ENCODE measurements at places on chromosomes 5 and 9. TPM values are rescaled to one million over a fixed set of nuclear protein-coding genes. Genes with fewer than 3 reads are reported as not detected.

GRCh38 chr5:116778032-116778431 is 203.4 kb upstream of the SEMA6A start:
- no peak for DNase-seq

DNA sequence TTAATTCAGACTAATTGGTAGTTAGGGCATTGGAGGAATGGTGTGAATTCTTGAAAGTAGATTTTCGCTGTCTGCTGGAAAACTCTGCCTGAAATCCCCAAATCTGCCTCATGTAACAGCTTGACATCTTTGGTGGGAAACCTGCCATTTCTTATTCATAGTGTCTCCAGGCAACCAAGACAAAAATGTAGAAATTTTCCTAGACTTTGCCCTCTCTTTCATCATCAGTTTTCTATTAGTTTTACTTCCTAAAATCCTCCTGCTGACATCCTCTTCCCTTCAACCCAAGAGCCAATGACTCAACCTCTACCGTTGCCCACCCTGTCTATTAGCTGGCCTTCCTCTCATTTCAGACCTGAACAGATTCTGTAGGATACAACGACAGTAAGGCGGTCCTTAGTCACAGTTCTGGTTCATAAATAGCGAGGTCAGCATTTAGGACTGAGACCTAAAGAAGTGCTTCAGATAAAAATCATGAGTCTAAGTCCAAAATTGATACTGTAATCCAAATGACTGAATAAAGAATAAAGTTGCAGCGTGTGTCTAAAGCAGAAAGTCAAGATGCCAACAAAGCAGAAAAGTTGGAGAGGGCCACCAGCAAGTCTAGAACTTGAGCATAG is 133.9 kb downstream of the MUSK start:
- DNase-seq: no peak

- DNase-seq: no peak
Observed at GRCh38 chr5:168151041-168151440, 140.4 kb upstream of the WWC1 start.

GRCh38 chr9:77099388-77099787 is 77.9 kb upstream of the VPS13A start:
- DNase-seq: no peak

DNA sequence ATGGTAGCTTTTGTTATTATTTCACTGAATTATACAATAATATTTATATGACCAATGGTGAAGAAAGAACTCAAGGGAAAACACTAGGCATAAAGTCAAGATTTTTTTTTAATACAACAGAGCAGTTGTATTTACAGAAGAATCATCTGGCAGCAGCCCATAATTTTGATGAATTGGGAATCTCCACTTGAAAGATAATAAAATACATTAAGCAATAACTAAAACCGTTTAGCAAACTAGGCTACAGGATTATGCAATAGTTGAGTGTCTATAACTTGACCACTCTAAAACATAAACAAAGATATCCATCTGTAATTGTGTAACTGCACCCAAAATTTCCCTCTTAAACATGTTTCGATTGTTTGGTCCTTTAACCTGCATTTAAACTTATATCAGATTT is 80.8 kb downstream of the SNCAIP start:
- no peak for DNase-seq

DNA sequence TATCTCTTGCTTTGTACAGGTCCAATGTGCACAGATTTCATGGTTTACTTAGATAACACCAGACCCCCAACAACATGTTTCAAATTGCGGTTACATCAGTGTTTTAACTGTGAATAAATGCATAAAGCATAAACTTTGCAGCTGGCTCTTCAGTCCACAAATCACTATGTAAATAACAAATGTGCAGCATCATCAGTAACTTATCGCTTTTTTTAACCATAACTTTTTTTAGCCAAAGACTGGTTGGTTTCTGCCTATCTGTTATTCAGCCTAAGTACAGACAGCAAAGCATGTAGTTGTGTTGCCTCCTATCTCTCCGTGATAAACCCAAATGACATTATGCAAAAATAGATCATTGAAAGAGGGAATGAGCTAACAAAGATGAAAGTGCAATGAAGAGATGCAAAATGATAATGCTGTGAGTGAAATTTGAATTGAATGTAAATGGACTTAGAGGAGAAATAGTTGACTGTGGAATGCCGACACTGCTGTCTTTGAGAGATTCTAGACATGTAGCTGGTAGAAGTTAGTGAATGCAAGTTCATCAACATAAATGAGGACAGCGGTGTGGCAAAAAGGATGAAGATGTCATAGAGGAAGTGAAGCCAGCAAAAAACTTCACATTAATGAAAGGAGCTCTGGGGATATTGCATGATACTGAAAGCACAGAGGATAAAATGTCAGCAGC is 108.8 kb downstream of the PDE8B start:
- no peak for DNase-seq

GRCh38 chr9:90832261-90832660 is 30.6 kb downstream of the SYK start:
- no peak for DNase-seq

DNA sequence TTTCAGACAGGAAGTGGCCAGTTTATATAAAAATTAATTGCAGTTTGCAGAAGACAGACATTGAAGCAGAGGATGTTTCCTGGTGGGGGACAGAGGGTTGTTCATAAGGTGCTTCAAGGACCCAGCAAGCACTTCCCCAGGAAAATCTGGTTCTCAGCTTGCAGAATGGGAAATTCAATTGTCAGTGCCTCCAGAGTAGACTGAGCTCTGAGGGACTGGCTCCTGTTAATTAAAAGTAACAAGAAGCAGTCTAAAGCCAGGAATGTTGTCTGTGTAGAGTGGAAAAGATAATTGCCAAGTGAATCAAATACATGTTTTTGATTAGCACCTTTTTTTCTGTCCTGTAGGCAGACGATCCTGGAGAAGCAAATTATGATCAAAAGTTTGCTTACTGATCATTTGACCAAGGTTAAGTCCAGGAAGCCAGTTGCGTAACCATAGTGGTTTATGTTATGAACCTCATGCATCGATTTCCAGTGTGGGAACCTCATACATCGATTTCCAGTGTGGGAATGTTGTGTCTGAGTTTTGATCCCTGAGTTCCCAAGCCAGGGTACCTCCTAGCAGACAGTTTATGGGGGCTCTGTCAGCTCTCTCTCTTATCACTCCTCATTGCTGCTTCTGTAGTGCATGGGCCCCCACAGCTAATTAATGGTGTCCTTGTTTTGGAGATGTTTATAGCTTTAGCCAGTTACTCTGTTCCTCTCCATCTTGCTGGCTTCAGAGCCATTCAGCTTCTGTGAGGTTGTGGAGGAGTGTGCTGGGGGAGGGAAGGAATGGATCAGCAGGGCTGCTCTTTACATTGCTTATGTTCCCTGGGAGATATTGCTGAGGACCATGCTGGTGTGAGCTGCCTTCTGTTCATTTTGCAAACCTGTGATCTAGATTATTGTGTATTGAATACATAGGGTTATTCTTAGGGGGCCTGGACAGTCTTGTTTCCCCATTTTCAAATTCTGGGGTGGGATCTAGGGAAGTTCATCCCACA is 17.1 kb downstream of the MSANTD3 start:
- no peak for DNase-seq

GRCh38 chr9:90965226-90966030 is 163.8 kb downstream of the SYK start:
- DNase-seq: peak; percentile 16

- no peak for DNase-seq
Observed at GRCh38 chr9:106722051-106722753, 140.8 kb upstream of the ZNF462 start.

DNA sequence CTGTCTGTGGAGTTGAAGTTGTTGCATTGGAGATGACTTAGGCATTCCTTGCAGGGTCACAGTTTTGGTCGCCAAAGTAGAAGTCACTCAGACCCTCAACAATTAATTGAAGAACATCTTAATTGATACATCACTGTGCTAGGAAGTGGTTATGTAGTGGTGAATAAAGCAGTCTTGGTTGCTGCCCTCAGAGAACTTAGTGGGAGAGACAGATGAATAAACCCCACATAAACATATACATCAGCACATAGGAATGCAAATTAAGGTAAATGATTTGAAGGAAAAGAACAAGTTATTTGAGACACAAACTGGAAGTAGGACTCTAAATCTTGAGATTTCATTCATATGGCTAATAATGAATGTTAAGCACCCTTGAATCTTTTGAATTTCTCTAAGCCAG is 25.7 kb downstream of the FAM174A start:
- DNase-seq: no peak

DNA sequence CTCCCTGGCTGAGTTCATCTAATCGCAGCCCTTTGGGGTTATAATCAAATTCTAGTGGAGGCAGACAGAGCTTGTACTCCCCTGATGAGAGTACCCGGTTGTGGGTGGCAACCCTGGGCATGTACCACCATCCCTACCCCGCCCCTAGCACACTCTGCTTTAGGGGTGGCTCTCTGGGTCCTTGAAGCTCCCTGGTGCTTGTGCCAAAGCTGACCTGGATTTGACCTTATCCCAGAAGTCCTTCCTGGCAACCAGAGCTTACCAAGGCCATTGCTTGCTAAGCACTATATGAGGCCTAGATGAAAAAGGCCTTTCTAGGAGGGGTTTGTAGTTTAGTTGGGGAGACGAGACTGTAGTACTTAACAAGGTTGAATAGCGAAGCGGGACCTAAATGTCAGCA is 72.2 kb downstream of the RGS3 start:
- DNase-seq: no peak

GRCh38 chr9:250625-251024 is 36.0 kb downstream of the DOCK8 start:
- DNase-seq: no peak

DNA sequence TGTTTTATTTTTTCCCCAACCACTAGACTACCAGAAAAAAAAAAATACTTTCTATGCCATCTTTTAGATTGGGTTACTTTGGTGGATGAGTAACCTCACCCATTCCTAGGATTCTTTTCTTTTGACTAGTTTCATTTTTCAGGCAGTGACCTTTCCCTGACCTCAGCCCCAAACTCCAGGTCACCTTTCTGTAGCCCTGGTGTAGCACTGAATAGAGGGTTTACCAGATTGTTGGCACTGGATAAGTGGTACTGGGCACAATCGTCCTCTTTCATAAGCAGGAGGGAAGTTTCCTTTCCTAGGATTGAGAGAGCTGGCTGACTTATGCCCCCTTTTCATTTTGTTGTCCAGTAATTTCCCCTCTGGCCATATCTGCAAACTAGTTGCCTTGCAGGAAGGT is 169.4 kb upstream of the TMEM161B start:
- DNase-seq: no peak

- no peak for DNase-seq
Observed at GRCh38 chr9:8014997-8015682, 215.6 kb upstream of the DMAC1 start.

DNA sequence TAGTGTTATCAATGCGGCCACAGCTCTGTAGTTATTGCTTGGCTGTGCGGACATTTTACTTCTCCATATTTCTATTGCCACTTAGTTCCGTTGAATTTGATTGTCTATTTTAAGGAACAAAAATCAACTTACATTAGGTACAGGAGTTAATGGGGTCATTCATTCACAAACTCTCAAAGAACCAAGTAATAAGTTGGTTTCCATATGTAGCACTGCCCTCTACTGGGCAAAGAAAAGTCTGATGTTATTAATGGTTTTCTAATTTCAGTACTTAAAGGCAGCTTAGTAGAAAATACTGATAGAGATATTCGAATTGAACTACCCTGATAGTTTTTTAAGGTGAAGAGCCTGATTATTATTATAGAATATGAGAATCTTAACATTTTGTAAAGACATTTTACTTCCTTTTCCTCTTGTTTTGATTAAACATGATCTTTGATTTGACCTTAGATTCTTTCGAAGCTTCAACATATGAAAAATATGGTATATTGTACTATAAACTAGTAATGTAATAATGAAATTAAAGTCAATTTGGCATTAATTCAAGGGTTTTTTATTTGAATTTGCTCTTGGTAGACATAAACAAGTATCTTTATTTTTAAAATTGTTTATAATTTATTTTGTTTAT is 119.5 kb upstream of the CTNND2 start:
- peak; percentile 4 for DNase-seq

DNA sequence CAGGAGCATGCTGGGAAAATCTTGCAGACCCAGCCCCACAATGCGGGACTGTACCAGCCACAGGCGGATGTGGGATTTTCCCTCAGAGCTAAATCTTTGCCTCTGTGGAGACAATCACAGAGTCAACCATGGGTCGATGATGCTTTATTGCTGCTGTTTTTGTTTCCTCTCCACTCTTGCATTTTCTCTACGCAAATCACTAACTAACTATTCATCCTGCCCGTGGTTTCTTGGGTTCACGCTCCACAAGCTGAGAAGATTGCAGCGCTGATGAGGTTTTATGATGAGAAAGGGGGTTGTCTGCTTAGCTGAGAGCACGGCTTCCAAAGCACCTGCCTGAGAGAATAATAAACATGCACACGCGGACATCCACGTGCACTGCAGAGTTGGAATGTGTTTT is 500.2 kb upstream of the ADAMTS16 start:
- DNase-seq: no peak

- DNase-seq: no peak
Observed at GRCh38 chr9:31733166-31733565, 651.3 kb upstream of the ACO1 start.

DNA sequence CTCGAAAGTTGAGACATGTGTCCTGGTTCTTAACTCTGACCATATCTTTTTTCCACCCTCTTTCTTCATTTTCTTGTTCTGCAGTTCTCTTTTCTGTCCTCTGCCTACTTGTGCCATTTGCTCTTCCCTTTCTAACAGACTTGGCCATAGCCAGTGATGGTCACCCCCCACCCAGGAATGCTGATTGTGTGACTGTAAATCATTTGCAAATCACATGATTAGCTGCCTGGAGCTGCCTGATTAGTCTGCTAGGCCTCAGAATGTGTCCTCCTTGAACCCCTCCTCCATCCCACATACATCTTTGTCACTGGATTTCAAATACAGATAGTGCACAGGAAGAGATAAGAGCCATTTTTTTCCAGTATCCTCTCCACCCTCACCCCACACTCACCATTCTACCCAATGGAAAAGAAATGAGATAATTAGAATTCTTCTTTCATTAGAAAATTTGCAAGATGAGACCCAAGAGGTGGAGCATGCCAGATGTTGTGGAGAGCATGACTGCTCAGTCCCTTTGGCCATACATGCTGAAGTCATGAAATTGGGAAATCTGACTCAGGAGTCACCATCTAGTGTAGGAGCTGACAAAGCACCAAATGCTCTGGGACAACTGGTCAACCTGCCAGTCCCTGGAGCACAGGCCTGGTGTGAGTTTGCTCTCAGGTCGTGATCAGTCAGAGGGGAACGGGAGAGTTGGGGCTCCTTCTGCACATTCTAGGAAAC is 538.2 kb downstream of the CCDC171 start:
- no peak for DNase-seq

DNA sequence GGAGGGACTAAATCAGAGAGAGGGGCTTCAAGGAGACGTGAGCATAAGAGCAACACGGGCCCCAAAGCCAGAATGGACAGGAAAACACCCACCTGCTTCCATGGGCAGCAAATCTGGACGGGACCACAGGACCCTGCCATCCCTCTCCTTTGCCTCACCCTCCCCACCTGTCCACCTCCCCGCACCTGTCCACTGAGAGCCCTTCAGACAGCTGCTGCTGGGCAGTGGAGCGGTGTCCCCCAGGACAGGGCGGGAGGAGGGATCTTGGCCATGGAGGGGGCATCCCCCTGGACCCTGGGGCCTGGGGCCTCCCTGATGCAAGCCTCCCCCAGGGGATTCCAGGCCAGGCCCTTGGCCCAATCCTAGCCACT is 2.6 kb downstream of the CCDC183 start:
- no peak for DNase-seq

The FOXD4L5 gene
- polyA plus RNA-seq: 0.09 TPM

The PCDHA1 gene
- 0.55 TPM for polyA plus RNA-seq

The NELFB gene
- polyA plus RNA-seq: 45.9 TPM

The SCGB3A2 gene
- polyA plus RNA-seq: not detected

The C8G gene
- 36.0 TPM for polyA plus RNA-seq

The ACOT12 gene
- 0.72 TPM for polyA plus RNA-seq

The GABRA6 gene
- polyA plus RNA-seq: not detected

The DMRT3 gene
- polyA plus RNA-seq: not detected

The PTPDC1 gene
- 7.4 TPM for polyA plus RNA-seq

The LHX2 gene
- polyA plus RNA-seq: 0.12 TPM

The ABCA2 gene
- polyA plus RNA-seq: 25.3 TPM
